ENCODE measurements at places on chromosomes 3 and 15.

- no peak for DNase-seq
Measured at GRCh38 chr15:80162059-80162554, 9.3 kb downstream of the FAH start.

DNA sequence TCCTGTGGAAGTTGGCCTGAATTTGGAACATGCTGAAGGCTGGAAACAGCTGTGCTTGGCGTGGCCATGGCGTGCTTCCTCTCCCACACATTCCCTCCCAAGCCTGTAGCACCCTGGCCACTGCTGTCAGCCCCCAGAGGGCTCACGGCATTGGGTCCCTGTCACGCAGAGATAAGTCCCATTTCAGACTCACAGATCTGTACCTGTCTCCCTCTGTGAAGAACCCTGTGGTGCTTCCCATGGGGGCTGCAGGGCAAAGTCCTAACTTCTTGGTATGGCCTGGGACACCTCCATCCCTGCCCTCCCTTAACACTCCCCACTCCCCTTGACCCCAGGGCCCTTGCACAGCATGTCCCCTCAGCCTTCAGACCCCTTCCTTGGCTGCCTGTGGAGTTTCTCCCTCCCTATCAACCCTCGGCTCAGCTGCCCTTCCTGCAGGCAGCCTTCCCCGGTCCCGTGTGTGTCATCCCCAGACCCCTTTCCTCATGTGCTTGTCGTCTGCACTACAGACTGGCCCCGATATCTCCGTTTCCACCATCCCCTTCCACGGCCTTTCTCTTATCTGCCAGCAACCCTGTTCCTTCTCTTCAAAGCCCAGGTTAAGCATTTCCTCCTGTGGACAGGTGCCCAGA is 28.6 kb downstream of the ABTB1 start:
- no peak for DNase-seq

- DNase-seq: no peak
Measured at GRCh38 chr3:119831022-119831421, 49.1 kb downstream of the NR1I2 start.

- DNase-seq: no peak
Measured at GRCh38 chr15:67892559-67893377, 52.9 kb upstream of the RNU6-1 start.

DNA sequence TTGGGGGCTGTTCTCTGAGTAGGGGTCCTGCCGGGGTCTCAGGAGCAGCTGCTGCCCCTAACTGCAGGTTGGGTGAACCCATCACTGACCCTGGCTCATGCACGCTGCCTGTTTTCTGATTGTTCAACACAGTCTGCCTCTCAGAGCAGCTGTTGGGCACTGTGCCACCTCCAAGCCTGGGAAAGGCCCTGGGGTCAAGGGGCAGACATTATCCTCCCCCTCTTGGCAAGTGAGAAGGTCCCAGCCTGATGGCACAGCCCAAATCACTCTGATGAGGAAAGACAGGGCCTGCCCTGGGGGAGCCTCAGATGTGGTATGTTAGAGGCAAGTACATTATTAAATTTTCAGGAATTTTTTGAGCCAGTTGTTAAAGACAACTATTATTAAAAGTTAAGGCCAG is 14.1 kb upstream of the GNAT1 start:
- DNase-seq: no peak

GRCh38 chr15:54094661-54095060 is 116.4 kb downstream of the UNC13C start:
- no peak for DNase-seq

- DNase-seq: no peak
Measured at GRCh38 chr3:127412578-127413317, 124.9 kb upstream of the PRR20G start.

DNA sequence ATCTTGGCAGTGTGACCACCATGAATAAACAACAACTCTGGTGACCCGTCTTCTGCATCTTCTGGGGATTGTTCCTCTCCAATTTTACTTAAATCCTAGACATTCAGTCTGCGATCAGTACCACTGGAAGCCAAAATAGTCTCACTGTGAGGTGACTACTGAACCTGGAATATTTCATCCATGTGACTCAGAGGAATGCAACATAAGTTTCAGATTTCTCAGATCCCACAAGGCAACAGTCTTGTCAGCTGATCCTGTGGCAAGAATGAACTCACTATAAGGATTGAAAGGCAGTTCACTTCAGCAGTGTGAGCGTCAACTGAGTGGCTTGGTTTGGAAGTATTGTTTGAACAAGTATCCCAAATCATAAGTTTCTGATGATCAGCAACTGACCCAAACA is 13.2 kb downstream of the NSUN3 start:
- DNase-seq: no peak

DNA sequence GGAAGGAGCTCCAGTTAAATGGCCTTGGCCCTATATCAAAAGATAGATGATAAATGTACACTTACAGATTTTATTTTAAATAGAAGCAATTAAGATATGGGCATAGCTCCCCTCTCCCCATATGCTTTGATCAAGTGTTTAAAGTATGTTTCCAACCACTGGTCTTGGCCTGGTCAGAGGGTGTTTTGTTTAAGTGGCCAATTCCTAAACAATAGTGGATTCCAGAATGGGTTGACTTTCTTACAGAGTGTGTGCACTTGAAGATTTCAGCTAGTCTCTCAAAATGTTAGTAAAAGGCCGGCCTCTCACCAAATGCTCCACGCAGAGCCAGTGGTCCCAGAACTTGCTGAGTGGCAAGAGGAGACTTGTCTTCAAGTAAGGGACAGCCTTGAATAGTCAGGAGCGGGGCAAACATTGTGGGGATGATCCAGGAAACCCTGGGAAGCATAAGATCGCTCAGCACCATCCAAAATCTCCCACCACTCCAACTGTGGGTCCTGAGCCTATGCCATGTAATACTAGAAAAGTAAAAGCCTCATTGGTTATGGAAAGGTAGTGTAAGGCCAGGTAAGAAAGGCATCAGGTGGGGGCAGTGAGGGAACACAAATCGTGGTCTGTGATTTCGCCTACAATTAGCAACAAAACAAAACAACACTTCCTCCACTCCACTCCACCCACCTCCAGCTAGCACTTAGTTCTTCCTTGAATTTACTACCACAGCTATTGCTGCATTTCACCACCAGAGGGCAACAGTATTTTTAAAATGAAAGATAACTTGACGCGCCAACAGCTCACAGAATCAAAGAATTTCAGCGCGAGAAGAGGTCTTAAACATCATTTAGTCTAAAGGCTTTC is 4.8 kb downstream of the RARRES1 start:
- peak; percentile 28 for DNase-seq

DNA sequence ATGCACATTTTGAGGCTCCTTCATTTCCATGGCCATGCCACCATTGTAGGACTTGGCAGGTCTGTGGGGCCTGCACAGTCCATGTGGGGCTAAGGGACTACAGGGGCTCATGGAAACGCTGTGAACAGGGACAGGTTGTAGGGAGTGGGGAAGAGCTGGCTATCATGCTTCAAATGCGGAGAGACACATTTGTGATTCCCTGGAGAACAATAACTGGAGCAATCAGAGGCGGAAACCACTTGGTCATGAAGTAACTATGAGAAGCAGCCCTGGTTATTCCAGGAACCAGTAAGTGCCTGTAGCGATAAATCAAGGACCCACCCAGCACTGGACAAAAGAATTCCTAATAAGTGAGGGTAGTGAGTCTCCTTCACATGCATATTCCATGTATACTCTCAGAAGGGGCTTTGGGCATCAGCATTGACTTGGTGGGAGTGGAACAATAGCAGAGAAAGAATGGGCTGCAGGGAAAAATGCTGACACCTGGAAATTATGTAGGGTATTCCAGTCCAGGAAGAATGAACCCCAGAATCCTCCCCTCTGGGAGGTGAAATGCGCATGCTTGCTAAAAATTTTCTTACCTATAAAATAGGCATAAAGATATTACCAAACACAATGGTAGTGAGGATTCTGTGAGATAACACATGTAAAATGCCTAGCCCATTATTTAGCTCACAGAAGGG is 251.4 kb upstream of the ROPN1 start:
- no peak for DNase-seq

- no peak for DNase-seq
Measured at GRCh38 chr3:59374818-59375211, 325.0 kb upstream of the CFAP20DC start.

- no peak for DNase-seq
Measured at GRCh38 chr15:65207280-65207840, 3.9 kb downstream of the CILP start.

GRCh38 chr15:88812133-88812532 is 8.9 kb downstream of the ACAN start:
- DNase-seq: no peak

DNA sequence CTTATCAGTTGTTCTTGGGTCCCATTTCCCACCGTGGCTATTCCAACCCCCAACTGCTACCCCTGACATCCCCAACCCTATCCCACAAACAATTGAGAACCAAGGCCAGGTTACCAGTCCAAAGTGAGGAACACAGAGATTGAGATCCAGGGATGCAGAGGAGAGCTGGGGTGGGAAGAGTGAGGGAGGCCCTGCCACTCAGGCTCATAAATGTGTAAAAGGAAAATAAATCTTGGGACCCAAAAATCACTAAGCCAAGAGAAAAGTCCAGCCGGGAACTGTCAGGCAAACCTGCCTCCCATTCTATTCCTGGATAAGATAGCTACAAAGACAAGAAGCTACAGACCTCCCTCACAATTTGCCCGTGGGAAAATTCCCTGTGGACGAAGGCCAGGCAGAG is 101.1 kb upstream of the DLG1 start:
- DNase-seq: no peak

DNA sequence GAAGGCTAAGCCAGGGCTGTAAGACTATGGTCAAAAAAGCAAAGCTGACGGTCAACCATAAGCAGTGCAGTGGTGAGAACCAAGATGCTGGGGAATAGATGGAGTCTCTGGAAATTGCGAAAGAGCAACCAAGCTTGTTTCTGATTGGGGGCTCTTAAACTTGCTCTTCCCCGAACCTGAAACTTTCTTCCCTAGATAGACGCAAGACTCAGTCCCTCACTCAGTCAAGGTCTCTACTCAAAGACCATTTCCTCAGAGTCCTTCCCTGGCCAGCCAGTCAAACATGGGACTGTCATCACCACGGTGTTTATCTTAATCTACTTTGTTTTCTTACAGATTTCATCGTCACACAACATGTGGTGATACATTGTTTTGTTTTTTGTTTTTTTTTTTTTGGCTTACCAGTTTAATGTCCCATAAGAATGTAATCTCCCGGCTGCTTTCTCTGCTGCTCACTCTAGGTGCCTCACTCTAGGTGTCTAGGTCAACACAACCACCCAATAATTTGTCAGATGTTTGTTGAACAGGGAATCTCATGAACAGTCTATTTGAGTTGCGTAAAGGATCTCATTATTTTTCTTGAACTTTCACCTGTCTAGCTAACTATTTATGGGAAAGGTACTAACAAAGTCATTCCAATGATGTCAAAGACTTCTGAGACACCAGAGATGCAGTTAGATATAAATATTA is 495.4 kb downstream of the FOXP1 start:
- DNase-seq: no peak

DNA sequence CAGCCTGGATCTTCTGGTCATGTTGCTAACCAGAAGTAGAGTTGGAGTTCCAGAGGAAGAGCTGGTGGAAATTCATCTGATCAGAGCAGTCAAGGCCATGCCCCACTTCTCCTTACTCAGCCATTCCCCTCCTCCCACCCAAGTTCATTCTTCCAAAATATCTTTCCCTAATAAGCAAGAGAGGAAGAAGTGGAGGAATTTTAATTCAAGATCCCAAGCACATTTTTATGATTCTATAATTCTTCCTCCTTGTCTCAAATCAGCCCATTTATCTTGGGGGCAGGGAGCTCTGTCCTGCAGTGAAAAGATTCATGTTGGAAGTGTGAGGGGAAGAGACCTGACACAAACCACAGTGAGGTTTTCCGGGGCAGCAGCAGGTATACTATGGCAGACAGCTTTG is 85.0 kb upstream of the GALNT15 start:
- DNase-seq: no peak

DNA sequence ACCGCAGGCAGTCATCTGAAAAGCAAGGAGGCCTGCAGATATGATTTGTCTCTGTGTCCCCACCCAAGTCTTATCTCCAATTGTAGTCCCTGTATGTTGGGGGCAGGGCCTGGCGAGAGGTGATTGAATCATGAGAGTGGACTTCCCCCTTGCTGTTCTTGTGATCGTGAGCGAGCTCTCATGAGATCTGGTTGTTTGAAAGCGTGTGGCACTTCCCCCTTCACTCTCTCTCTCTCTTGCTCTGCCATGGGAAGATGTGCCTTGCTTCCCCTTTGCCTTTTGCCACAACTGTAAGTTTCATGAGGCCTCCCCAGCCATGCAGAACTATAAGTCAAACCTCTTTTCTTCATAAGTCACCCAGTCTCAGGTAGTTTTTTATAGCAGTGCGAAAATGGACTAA is 83.3 kb downstream of the TMCO5A start:
- DNase-seq: no peak

GRCh38 chr3:66052721-66053549 is 14.2 kb upstream of the MAGI1 start:
- DNase-seq: no peak

- no peak for DNase-seq
Measured at GRCh38 chr3:139718415-139718814, 40.6 kb upstream of the NMNAT3 start.

DNA sequence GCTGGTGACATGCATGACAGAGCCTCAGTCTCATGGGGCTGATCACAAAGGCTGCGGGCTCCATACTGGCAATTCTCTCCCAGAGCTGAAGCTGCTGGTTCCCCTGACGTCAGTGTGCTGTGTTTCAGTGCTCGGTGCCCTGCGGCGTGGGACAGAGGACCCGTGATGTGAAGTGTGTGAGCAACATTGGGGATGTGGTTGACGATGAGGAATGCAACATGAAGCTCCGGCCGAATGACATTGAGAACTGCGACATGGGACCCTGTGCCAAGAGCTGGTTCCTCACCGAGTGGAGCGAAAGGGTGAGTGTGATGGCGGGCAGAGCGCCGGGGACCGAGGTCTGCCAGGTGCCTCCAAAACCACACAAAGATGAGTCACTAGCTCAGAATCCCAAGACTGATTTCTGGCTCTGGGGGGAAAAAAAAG is 62.0 kb upstream of the NR2E3 start:
- no peak for DNase-seq

DNA sequence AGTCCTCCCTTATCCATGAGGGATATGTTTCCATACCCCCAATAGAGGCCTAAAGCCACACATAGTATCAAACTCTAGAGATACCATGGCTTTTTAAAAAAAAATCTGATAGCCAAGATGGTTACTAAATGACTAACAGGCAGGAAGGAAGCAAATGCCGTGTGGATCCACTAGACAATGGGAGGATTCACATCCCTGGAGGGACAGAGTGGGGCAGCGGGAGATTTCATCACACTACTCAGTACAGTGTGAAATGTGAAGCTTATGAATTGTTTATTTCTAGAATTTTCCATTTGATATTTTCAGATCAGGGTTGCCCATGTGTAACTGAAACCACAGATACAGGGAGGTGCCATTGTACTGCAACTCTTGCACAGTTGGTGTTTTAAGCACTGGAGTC is 826.6 kb downstream of the SQOR start:
- no peak for DNase-seq

- no peak for DNase-seq
Measured at GRCh38 chr3:11995120-11995519, 9.1 kb upstream of the SYN2 start.

GRCh38 chr3:171225165-171225564 is 198.6 kb upstream of the SLC2A2 start:
- no peak for DNase-seq

- DNase-seq: no peak
Measured at GRCh38 chr15:34349769-34350168, 6.7 kb downstream of the NUTM1 start.
